ENCODE measurements at places on chromosomes 7 and 10. TPM values are rescaled to one million over a fixed set of nuclear protein-coding genes. Genes with fewer than 3 reads are reported as not detected.

The ODAD2 gene
- 0.17 TPM for total RNA-seq

The GIMAP6 gene
- total RNA-seq: not detected

The FAM180A gene
- total RNA-seq: 0.05 TPM

The HPS1 gene
- total RNA-seq: 30.4 TPM

The MALRD1 gene
- not detected for total RNA-seq

The PAOX gene
- 2.2 TPM for total RNA-seq

The CRYGN gene
- total RNA-seq: not detected

The FAM25G gene
- total RNA-seq: 0.73 TPM

The CWF19L1 gene
- 24.1 TPM for total RNA-seq

The ASIC3 gene
- 9.9 TPM for total RNA-seq

The CPVL gene
- 0.53 TPM for total RNA-seq

The SPDYE11 gene
- not detected for total RNA-seq

The STEAP1B gene
- 0.07 TPM for total RNA-seq

The DPYSL4 gene
- 15.3 TPM for total RNA-seq

The JCAD gene
- total RNA-seq: 22.0 TPM

The CCDC172 gene
- total RNA-seq: not detected

The SPDYE2B gene
- not detected for total RNA-seq

The SFRP4 gene
- total RNA-seq: 4.3 TPM

The TFR2 gene
- total RNA-seq: 2.5 TPM

The DNAJC2 gene
- 36.8 TPM for total RNA-seq

The TEX47 gene
- not detected for total RNA-seq

The LGI1 gene
- not detected for total RNA-seq

The CRHR2 gene
- 0.02 TPM for total RNA-seq

The ATAD1 gene
- 41.7 TPM for total RNA-seq

The FOXP2 gene
- total RNA-seq: not detected

The POP7 gene
- 87.5 TPM for total RNA-seq

The SGCE gene
- 49.1 TPM for total RNA-seq

The IFIT3 gene
- total RNA-seq: 5.4 TPM

The AMPH gene
- 0.05 TPM for total RNA-seq

The STAG3 gene
- 0.18 TPM for total RNA-seq

The LRMDA gene
- total RNA-seq: 4.7 TPM

The ZCWPW1 gene
- total RNA-seq: 1.6 TPM

The NKX2-3 gene
- total RNA-seq: 0.05 TPM

The ST8SIA6 gene
- 0.03 TPM for total RNA-seq

The SPDYE1 gene
- not detected for total RNA-seq

The UTF1 gene
- total RNA-seq: not detected

The CARD11 gene
- total RNA-seq: 1.8 TPM

The SVOPL gene
- total RNA-seq: not detected

The NEUROD6 gene
- total RNA-seq: not detected

The HILPDA gene
- 23.0 TPM for total RNA-seq

The HYAL4 gene
- total RNA-seq: not detected

The TMEM26 gene
- total RNA-seq: 0.06 TPM

The SEC31B gene
- total RNA-seq: 1.8 TPM

The UCMA gene
- not detected for total RNA-seq

The LIPJ gene
- total RNA-seq: not detected

The CCL24 gene
- total RNA-seq: not detected

The STEAP4 gene
- total RNA-seq: 0.02 TPM

The FGFR2 gene
- 0.19 TPM for total RNA-seq

The PKD2L1 gene
- total RNA-seq: not detected

The PLXDC2 gene
- total RNA-seq: 0.03 TPM

The ANKIB1 gene
- 17.7 TPM for total RNA-seq

The VWC2 gene
- not detected for total RNA-seq

The LRRC61 gene
- 0.07 TPM for total RNA-seq

The TCTN3 gene
- 41.2 TPM for total RNA-seq

Measured in A549 treated with AZD2906 at 1 μM for 4 hours (cell line).